ENCODE measurements at places on chromosomes 3 and 15. TPM values are rescaled to one million over a fixed set of nuclear protein-coding genes. Genes with fewer than 3 reads are reported as not detected.

DNA sequence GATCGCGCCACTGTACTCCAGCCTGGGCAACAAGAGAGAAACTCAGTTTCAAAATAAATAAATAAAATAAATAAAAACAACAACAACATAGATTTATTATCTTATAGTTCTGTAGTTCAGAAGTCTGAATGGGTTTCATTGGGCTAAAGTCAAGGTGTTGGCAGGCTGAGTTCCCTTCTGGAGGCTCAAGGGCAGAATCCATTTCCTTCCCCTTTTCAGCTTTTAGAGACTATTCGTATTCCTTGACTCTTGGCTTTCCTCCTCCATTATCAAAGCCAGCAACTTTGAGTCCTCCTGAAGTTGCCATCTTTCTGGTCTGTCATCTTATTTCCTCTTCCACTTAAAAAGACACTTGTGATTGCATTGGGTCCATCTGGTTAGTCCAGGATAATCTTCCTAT is 12.1 kb downstream of the BLM start:
- H3K27ac ChIP-seq = no peak overlapping the region
- no peaks in the 10 kb centered on the region for H3K36me3 ChIP-seq
- H3K4me3 ChIP-seq = no peak overlapping the region
- H3K27me3 ChIP-seq = no peaks in the 10 kb centered on the region
- no peaks in the 10 kb centered on the region for H3K4me1 ChIP-seq
- DNase-seq = no peak

- no peak overlapping the region for H3K27ac ChIP-seq
- no peaks in the 10 kb centered on the region for H3K27me3 ChIP-seq
- peaks cover 42% of the 10 kb centered on the region for H3K36me3 ChIP-seq
- DNase-seq = no peak
These were observed 100.2 kb downstream of the VPS8 start for GRCh38 chr3:184912163-184912562.

- H3K36me3 ChIP-seq = no peaks in the 10 kb centered on the region
- DNase-seq = no peak
- H3K27ac ChIP-seq = no peak overlapping the region
- peaks cover 94% of the 10 kb centered on the region for H3K27me3 ChIP-seq
- H3K4me3 ChIP-seq = no peak overlapping the region
These were observed 98.2 kb downstream of the ARPP21 start for GRCh38 chr3:35737527-35737926.

DNA sequence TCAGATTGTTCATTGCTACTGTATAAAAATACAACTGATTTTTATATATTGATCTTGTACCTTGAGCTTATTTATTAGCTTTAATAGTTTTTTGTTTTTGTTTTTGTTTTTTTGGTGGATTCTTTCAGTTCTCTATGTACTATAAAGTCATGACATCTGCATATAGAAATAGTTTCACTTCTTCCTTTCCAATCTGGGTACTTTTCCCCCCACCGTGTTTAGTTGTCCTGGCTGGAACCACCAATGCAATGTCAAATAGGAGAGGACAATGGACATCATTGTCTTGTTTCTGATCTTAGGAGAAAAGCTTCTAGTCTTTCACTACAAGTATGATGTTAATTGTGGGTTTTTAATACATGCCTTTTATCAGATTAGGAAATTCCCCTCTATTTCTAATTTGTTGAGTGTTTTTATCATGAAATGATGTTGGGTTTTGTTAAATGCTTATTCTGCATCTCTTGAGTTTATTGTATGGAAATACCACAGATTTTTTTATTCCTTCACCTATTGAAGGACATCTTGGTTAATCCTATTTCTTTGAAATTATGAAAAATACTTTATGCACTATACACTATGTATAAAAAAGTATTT is 2.8 kb upstream of the XCR1 start:
- DNase-seq = no peak
- no peaks in the 10 kb centered on the region for H3K4me1 ChIP-seq
- no peak overlapping the region for H3K27ac ChIP-seq
- H3K36me3 ChIP-seq = peaks cover 4% of the 10 kb centered on the region
- no peaks in the 10 kb centered on the region for H3K27me3 ChIP-seq
- H3K4me3 ChIP-seq = no peak overlapping the region

- no peaks in the 10 kb centered on the region for H3K27me3 ChIP-seq
- peaks cover 82% of the 10 kb centered on the region for H3K36me3 ChIP-seq
- H3K4me1 ChIP-seq = no peaks in the 10 kb centered on the region
- H3K4me3 ChIP-seq = no peak overlapping the region
These were observed 43.6 kb downstream of the PDIA5 start for GRCh38 chr3:123110282-123110975.

GRCh38 chr3:46367811-46368210 is 2.9 kb upstream of the CCR5 start:
- peaks cover 3% of the 10 kb centered on the region for H3K27me3 ChIP-seq
- no peaks in the 10 kb centered on the region for H3K36me3 ChIP-seq
- no peak overlapping the region for H3K4me3 ChIP-seq

- no peak overlapping the region for H3K27ac ChIP-seq
- DNase-seq = no peak
- peaks cover 14% of the 10 kb centered on the region for H3K4me1 ChIP-seq
- H3K27me3 ChIP-seq = no peaks in the 10 kb centered on the region
- H3K4me3 ChIP-seq = no peak overlapping the region
These were observed 20.1 kb downstream of the HES1 start for GRCh38 chr3:194156095-194156494.

LMLN gene
- total RNA-seq = 11.2 TPM

DNA sequence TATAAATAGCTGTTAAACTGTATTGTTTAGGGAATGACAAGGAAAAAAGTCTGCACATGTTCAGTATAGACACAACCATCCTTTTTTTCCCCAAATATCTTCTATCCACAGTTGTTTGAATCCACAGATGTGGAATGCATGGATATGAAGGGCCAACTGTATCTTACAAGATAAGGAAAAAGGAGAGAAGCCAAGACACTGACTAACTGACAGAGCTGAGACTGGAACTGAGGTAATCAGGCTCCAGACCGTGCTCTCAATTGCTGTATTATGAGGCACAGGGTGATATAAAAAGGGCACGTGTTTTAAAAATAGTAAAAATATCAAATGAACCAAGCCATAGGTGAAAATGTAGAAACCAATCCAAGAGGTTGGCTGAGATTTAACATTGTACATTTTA is 49.0 kb downstream of the DHX36 start:
- no peaks in the 10 kb centered on the region for H3K27me3 ChIP-seq
- H3K4me3 ChIP-seq = no peak overlapping the region
- H3K27ac ChIP-seq = no peak overlapping the region
- peaks cover 86% of the 10 kb centered on the region for H3K36me3 ChIP-seq
- DNase-seq = no peak

C3orf85 gene
- not detected for total RNA-seq

Data from MCF 10A (cell line).